Skin of body (tissue), 3 donors: ENCODE measurements at places on chromosomes 12 and 14. TPM values are rescaled to one million over a fixed set of nuclear protein-coding genes. Genes with fewer than 3 reads are reported as not detected.

C12orf60 gene
- 1.4 TPM for total RNA-seq

TCL1A gene
- total RNA-seq, result 1.7 TPM

PSMA6 gene
- 108 TPM for total RNA-seq

KRT86 gene
- 40.8 TPM for total RNA-seq

ERC1 gene
- total RNA-seq, result 40.1 TPM

PAH gene
- not detected for total RNA-seq

MYH6 gene
- total RNA-seq, result 0.30 TPM

IAPP gene
- total RNA-seq, result not detected

GPR137C gene
- 3.0 TPM for total RNA-seq

TAMALIN gene
- total RNA-seq, result 17.0 TPM

GRCh38 chr12:105590571-105590970 lies 260.1 kb downstream of the C12orf75 start:
- DNase-seq, result no peak

- peak; percentile 55 for DNase-seq
Observed at GRCh38 chr12:46933947-46934346, 108.2 kb upstream of the SLC38A4 start.

- no peak for DNase-seq
Observed at GRCh38 chr14:70808416-70809224, 693 bp downstream of the MAP3K9 start.

GRCh38 chr12:54628186-54628846 lies 6.4 kb downstream of the LACRT start:
- DNase-seq, result no peak

DNA sequence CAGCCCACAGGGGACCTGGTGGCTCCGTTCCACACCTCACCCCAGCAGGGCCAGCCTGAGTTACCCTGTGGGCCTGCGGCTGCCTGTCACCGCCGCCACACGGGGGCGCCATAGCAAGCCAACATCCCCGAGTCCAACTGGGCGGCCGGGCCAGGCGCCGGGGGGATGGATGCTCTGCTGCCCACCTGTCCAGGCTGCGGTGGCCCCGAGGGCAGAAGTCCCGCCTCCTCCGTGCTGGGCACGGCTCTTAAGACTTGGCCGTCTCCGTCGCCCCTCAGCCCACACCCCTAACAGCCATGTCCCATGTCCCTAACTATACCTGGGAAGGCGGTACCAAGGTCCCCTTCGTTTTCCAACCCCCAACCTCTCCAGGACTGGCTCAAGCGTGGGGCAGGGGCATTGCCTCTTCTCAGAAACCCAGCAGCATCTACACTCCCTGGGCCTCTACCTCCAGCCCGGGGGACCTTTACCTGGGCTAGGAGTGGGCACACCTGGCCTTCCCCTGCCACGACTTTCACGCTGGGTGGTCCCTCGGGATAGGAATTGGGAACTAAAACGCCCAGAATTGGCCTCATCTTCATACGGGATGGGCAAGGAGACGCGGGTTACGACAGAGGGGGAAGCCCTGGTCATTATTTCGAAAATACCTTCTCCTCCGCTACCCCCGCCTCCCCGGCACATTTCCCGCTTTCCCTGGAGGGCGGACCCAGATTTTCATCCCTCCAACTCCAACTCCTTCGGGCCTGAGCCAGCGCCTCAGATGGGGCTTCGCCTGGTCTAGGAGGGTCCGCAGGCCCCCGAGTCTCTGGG lies 1.1 kb upstream of the CYP46A1 start:
- DNase-seq, result peak; percentile 18

DNA sequence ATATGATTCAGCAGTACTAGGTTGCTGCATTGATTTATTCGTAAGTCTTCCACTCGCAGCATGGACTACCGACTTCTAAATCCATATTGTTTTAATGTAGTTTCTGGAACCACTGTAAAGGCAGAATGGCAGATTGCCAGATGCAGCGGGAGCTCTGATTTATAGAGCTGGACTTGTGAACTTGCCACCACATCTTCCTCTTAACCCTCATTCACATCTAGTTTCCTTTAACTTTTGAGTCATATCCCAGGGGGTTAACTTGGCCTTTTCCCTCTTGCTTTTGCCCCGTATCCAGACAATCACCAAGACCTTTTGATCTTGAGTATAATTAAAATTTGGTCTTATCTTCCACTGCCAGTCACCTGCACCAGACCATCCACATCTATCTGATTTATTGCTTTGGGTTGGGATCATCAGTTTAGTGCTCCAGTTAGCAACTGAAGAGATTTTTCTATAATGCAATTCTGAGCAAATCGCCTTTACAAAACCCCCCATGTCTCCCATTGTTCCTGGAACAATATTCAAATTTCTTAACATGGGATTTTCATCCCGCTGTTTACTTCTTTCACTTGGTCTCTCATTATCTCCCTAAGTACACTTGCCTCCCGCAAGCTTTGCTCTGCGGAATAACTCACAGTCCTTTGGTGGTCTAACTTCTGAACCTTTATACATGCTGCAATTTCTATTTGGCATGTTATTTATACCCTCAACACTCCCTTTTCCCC lies 130.5 kb downstream of the ACSS3 start:
- peak; percentile 44 for DNase-seq

- no peak for DNase-seq
Observed at GRCh38 chr12:6816598-6816997, 5.0 kb upstream of the GPR162 start.

GRCh38 chr12:107503129-107503855 lies 182.3 kb upstream of the PWP1 start:
- DNase-seq, result no peak

- DNase-seq, result no peak
Observed at GRCh38 chr12:25652371-25652770, 99.3 kb upstream of the LMNTD1 start.

- no peak for DNase-seq
Observed at GRCh38 chr14:104237651-104238423, 99.5 kb downstream of the KIF26A start.

DNA sequence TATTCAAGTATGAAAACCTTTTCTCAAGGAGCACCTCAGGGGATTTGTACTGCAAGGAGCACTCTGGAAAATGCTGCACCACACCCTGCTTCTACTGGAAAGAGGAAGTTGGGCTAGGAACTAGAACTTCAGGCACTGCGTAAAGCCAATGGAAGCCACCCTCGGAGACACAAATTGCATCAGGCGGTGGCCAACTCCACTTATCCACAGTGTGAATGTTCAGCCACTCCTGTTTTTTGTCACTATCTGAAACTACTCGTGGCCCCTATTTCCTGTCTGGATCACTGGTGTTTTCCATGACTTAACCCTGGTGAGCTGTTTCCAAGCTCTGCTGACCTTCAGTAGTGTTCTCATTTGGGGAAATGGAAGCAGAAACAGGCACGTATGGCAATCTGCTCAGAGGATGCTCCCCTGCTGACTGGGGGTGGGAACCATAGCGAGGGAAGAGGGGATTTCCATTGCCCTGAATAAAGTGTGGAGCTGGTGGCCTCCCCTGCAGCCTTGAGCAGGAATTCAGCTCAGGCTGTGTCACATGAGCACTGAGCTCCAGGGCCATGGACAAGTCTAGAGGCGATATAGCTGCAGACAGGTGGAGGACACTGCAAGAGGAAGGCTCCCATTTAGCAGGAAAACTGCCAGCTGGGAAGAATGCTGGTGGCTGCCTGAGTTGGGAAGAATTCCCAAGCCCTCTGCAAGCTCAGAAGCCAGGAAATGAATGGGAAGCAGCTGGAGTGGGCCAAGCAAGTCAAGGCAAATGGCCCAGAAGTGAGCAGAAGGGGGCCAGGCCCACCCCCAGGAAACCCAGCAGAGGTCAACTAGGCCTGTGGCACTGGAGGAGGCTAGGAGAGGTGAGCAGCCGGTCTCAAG lies 50.5 kb upstream of the RAP1B start:
- peak; percentile 55 for DNase-seq

DNA sequence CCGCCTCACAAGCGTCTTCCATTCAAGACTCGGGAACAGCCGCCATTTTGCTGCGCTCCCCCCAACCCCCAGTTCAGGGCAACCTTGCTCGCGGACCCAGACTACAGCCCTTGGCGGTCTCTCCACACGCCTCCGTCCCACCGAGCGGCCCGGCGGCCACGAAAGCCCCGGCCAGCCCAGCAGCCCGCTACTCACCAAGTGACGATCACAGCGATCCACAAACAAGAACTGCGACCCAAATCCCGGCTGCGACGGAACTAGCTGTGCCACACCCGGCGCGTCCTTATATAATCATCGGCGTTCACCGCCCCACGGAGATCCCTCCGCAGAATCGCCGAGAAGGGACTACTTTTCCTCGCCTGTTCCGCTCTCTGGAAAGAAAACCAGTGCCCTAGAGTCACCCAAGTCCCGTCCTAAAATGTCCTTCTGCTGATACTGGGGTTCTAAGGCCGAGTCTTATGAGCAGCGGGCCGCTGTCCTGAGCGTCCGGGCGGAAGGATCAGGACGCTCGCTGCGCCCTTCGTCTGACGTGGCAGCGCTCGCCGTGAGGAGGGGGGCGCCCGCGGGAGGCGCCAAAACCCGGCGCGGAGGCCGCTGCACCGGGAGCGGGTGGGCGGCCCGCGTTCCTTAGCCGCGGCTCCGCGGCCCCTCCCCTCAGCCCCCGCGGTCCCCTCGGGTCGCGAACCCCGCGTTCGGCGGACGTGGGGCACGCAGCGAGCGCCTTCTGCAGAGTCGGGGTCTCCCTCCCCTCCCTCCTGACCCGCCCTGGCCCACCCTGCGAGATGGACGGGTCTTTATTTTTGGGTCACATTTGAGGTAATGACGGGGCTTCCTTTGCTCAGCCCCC lies at the start of gene UBC:
TSS of gene UBC (minus strand) at position 259 of the 847 bp plus-strand sequence. CDS start 879 bp downstream, outside the sequence.
- no peak for DNase-seq

DNA sequence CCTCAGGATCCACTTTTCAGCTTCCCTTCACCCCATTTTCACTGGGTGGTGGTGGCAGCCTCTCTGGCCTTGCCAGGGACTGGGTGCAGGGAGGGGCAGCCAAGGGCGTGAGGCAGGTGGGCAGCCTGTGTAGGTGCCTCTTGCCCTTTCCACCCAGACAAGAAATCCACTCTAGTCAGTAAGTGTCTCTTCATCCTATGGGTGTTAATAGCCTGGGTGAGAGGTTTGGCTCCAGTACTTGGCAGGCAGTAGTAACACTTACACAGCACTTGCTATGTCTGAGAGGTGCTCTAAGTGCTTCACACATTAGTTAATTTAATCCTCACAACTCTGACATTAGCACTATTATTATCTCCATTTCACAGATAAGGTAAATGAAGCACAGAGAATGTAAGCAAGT lies 171.9 kb downstream of the EMP1 start:
- DNase-seq, result no peak

- DNase-seq, result no peak
Observed at GRCh38 chr14:90699016-90699415, 117.2 kb downstream of the TTC7B start.

GRCh38 chr14:33056213-33056612 lies 117.5 kb downstream of the NPAS3 start:
- DNase-seq, result no peak

DNA sequence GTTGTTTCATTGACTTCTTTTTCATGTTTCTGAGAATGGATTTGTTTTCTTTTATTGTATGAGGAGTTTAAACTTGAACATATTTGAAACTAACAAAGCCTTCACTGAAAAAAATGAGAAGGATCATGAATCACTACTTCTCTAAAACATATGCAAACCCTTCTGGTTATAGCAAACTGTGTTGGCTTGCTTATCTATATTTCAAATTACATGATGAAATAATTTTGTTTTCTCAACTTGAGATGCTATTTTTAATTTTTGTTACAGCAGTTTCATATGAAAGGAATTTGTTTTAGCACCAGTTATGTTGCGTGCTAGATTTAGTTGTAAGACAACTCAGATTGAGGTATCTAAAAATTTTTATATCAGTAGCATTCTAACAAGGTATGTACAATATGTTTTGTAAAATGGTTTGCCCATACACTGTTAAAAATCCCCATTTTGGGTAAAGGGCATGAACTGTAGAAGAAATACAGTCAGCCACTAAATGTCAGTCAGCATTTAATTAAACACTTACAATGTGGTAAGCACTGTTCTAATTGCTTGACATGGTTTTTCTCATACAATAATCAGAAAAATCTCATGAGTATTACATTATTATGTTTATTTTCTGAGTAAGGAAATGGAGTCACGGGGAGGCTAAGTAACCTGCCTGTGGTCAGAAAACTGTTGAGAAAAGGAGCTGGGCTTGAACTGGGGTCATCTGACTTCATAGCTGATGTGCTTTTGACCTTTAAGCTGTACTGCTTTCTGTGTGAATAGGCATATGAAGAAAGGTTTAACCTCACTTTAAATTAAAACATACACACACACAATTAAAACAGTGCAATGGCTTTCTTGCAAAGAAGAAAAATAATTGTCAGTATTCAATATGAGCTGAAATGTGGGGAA lies 105.7 kb downstream of the PLEKHA5 start:
- peak; percentile 87 for DNase-seq

GRCh38 chr14:104473244-104473565 lies 106.4 kb upstream of the C14orf180 start:
- no peak for DNase-seq

GRCh38 chr14:24857277-24857676 lies 192.7 kb downstream of the STXBP6 start:
- DNase-seq, result no peak

DNA sequence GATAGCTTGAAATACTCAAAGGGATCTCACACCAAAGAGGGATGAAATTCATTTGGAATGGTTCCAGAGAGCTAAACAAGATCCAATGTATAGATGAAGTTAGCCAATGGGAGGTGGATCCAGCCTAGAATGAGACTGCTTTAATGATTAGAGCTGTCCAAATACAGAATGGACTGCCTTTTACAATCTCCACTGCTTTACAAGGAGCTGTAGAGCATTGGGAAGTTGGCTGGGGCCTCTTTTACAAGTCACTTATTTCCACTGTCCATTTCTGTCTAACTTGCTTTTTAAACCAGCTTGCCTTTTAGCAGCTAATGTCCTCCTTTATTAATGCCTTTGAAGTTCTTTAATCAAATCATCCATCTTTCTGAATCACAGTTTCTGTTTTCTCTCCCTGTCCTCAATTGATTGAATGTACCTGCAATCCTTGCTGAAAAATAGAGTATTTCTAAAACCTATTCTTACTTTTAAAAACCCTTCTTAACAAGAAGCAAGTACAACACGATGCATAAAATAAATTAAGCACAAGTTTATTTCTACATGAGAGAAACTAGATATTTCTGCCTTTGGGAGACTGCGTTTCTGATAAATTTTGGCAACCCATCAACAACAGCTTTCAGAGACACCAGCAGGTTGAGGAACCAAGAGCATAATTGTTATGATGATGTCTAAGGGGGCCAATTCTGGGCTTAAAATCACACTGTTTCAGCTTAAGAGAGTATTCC lies 3.4 kb upstream of the ATP2A2 start:
- no peak for DNase-seq

DNA sequence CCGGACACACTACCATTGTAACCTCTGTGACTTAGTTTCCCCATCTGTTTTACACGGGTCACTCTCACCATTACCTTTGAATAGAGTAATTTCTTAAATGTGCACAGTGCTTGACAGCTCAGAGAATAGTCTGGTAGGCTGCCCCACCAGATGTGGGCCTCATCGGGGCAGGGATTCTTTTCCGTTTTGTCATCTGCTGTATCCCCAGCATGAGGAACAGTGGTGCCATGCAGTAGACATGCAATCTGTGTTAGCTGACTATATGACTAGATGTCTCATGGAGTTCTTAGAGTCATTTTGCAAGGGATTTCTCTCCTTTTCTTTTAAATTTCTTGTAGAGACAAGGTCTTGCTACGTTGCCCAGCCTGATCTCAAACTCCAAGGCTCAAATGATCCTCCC lies 44.9 kb upstream of the PLEKHG3 start:
- peak; percentile 13 for DNase-seq

- DNase-seq, result peak; percentile 12
Observed at GRCh38 chr12:66952668-66953067, 273.8 kb upstream of the GRIP1 start.
